ENCODE measurements at places on chromosomes 3 and 15.

DNA sequence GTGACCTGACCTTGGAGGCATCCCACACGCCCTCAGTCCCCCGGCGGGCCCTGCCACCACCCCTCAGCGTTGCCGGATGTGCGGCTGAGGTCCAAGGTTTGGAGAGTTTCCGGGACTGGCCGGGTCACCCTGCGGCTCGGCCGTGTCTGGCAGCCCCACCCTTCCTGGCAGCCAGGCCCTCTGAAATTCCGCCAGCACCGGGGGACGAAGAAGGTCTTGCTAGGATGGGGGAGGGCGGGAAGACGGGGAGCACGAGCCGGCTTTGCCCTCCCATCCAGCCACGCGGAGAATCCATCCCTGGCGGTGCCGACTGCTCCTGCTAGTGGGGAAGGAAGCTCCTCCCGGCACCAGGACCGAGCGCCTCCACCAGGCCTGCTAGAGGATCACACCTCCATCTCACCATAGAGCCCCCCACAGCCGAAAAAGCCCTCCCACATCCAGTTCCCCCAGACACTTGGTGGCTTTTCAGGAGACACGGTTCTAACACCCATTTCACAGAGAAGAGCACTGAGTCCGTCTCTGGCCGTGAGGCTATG lies 81.5 kb downstream of the CPN2 start:
- no peak for DNase-seq

DNA sequence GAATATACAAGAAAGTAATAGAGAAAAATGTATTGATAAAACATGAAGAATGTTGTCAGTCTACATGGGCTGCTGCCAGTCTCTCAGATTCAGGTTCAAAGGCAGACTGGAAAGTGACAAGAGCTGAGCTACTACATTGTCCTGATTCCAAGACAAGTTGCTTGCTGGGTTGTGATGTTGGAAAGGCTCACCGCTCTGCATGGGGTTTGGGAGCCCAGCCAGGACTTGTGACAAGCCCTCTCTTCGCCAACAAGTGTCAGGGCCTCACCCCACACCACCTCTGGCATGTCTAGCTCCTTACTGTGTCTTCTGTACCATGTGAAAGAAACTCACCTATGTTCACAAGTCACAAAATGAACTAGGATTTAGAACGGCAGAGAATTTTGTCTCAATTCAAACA lies 43.0 kb upstream of the SH3GL3 start:
- DNase-seq, result no peak

GRCh38 chr15:86677278-86677677 lies 597.6 kb downstream of the AGBL1 start:
- no peak for DNase-seq

- no peak for DNase-seq
Measured at GRCh38 chr3:126212620-126213378, 32.4 kb upstream of the ALDH1L1 start.

DNA sequence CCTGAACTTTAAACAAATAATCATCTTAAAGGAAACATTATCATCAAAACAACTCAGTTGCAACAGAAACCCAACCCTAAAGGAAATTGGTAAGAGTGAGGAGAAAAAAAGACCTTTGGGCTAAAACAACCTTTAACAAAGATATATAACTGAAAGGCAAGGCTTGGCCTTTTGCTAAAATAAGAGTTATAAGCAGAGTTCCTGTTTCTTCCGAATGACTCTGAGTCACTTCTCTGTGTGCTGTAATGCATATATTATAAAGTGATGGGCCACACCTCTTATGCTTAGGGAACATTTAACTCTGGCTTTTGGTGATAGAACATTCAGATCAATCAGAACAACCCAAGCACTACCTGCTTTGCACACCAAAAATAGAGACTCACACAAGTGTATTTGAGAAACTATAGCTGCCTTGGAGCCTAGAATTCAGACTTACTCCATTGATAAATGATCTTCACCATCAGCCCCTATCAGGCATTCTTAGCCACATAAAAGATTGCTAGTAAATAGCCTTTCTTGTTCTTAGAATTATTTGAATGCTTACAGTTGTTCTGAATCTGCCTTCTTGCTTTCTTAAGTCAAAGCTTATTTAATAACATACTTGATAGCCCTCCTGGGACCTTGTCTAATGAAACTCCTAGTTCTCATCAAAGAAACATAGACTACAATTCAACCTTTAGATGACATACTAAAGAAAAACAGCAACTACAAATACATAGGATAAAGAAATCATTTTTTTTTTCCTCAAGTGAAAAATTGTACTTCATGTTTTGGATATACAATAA lies 294.2 kb upstream of the SEMA6D start:
- no peak for DNase-seq

DNA sequence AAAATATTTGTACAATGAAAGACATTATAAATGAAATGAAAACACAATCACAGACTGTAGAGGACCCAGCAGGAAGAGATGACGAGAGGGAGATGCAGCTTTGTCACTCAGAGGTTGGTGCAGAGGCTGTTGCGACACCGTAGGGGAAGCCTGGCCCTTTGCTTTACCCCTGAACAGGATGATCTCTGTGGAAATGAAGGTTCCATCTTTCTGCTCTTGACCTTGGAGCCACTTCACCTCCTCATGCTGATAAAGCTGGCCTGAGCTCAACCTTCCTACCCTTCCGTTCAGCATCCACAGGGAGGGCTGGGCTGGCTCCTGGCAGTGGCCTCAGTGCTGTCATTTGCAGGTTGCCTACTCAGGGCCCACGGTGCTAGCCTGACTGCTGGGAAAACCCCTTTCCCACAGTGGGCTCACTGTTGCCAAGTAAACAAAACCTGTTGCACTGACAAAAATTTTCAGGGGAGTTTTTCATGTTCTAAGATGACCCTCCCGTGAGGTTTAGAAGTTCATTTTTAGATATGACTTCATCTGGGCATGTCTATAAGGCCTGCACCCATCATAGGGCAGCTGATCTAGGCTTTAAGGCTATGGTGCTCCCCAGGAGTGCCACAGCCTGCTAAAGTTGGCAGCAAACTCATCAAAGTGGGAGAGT lies 3.0 kb upstream of the CD80 start:
- DNase-seq, result peak; percentile 71

DNA sequence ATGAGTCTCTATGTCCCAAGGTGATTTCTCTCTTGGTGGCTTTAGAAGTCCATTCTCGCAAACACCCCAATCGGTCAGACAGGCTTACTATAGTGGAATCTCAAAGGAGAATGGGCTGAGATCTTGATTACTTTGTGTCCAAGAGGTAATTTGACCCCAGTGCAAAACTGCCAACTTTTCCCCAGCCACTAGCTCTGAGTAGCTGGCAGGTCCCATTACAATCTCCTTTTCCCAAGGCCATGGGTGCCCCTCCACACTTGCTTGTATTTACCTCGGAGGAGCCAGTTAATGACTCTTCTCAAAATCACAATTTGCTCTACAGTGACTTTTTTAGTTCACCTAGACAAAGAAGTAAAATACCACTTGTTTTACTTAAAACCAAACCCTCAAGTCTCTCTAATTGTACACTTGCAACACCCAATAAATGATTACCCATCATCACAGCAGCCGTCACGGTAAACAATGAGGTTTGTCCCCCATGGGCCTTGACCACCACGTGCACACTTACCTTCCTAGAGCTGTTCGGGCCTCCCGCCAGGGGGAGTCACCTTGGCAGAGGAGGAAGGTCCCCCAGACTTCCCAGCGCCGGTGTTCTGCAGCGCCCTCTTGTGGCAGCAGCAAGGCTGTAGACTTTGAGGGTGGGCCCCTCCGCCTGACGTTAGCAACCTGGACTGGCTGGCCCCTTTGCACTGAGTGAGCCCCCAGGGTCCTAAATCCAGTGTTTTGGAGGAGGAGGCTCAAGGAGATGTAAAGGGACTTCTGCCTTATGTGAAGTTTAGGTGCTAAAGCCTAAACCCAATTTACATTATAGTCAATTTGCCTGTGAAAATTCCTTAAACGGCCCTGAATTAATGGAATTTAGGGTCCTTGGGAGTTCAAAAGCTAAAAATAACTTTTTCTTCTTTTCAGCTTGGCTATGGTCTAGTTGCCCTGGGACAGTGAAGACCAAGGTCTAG lies 18.7 kb upstream of the HDAC11 start:
- peak; percentile 73 for DNase-seq

DNA sequence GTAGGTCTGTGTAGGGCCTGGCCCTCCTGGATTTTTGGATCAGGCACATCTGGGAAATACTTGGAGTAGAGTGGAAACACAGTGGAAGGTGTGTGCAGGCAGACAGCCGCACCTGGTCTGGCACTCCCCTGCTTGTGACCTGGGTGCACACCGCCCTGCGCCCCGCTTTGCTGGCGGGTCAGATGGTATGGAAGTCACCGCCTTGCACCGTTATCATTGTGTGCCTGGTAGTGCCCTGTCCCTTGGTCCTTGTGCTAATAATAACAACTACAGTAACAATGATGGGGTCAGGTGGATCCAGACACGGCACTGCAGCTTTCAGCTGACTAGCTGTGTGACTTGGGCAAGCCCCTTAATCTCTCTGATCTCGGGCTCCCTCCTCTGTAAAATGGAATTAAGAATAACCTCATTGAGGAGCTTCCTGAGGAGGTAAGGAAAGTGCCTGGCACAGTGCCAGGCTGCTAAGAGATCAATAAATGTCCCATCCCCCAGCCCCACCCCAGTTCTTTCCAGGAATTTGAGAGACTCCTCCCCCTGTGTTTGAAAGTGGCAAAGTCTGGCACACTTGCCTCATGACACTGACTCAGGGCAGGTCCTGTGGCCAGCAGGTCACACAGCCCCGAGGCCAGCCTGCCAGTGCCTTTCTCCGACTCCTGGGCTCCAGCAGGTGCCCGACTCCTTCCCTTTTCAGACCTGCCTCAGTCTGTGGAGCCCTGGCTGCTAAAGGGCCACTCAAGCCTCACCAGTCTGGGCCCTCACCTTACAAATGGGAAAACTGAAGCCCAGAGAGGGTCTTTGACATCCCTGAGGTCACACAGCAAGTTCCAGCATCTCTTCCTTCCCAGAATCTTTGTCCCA lies 9.8 kb downstream of the ISG20 start:
- peak; percentile 74 for DNase-seq

- peak; percentile 12 for DNase-seq
Measured at GRCh38 chr15:92818651-92819277, 81.4 kb upstream of the CHD2 start.

- no peak for DNase-seq
Measured at GRCh38 chr3:56810577-56811545, 9.1 kb upstream of the ARHGEF3 start.

DNA sequence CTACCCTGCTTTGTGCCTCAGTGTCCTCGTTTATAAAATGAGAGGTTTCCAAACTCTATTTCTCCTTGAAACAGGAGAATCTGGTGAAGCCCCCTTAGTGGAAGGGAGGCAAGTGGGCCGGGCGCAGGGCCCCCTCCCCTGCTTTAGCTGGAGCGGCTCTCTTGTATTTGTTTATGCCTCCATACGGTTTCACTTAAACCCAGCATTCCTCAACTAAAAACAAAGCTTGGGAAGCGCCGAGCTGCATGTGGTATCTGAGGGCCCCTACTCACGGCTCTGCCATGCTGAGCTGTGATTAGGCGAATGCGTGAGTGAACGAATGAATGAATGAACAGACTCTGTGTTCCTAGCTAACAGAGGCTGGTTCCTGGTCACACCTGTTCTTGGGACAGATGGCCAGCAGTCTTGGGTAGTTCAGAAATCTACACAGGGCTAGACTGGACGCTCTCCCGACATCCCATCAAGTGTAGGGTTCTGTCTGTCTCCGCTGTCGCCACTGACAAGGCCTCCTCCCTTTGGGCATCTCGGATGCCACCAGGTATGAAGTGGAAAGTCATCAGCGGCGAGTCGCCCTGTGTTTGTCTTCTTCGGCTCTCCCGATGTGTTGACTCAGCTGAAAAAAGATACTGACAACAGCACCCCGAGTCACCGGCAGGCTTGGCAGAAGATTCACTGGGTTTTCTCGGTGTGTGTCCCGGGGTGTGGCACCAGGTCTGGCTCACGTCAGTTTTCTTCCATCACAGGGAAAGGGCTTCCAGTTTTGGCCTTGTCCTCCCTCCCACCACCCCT lies 42.4 kb upstream of the VPS8 start:
- DNase-seq, result no peak

DNA sequence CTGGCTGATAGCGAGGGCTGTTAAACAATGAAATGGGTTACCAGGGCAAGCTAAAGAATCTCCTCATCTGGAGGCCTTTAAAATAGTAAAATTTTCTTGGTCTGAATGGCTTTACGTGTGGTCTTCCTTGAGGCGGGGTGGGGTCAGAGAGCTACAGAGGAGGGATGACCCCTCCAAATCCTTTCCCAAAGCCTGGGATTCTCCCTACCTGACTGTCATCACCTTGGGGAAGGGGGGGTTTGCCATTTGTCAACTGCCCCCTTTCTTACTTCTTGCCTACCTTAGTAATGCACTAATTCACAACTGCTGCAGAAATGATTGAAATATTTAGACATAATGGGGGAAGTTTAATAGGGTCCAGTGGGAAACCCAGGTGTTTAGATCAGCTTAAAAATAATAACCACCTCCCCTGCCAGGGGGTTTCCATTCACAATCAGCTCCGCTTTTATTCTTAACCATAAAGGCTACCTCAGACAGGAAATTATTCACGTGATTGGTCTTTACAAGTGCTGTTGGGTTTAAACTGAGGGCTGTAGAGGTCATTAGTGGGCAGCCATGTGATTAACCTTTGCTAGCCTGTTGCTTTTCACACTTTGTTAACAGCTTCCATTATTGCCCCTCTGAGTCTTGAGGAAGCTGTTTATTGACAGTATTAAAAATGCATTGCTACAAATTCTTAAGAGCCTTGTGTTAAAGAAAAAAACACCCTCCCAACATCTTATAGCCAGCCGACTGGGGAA lies 276.5 kb upstream of the ATP11B start:
- DNase-seq, result no peak

GRCh38 chr3:109532257-109533216 lies 195.2 kb upstream of the DPPA4 start:
- DNase-seq, result peak; percentile 39

DNA sequence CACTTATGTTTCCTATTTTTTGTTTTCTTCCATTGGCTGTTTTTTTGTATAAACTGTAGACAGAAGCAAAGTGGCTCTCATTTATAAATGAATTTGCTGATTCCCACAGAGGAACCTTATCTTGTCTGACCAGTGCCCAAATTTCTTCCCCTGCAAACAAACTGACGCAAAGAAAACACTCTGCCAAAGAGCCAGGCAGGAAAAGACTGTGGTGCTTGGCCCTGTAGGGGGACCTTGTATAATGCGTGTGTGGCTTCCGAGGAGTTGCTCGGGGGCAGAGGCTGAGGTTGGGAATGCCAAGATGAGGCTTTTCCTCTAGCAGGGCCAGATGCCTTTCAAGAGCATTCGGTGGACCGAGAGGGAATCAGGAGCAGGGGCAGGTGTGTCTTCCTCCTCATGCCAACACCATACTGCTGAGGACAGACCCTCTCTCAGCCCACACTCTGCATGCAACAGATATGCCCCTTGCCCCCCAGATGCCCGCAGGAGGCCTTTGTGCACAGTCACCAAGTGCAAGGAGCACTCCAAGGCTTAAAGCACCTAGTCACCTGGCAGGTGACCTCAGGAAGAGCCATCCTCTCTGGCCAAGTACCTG lies 104.3 kb upstream of the ABHD17C start:
- DNase-seq, result no peak

Measured in CD4-positive, alpha-beta T cell treated with Interleukin-2 at 100 ng/mL for 4 hours (primary cell).